Stimulated activated CD4-positive, alpha-beta T cell treated with anti-CD3 and anti-CD28 coated beads, Interleukin-4, amount 100 ng/mL, for 1 hour (primary cell): ENCODE measurements at places on chromosomes 16 and 17.
A peak's percentile ranks its signal among the peaks of the same experiment; 100 is the strongest.

DNA sequence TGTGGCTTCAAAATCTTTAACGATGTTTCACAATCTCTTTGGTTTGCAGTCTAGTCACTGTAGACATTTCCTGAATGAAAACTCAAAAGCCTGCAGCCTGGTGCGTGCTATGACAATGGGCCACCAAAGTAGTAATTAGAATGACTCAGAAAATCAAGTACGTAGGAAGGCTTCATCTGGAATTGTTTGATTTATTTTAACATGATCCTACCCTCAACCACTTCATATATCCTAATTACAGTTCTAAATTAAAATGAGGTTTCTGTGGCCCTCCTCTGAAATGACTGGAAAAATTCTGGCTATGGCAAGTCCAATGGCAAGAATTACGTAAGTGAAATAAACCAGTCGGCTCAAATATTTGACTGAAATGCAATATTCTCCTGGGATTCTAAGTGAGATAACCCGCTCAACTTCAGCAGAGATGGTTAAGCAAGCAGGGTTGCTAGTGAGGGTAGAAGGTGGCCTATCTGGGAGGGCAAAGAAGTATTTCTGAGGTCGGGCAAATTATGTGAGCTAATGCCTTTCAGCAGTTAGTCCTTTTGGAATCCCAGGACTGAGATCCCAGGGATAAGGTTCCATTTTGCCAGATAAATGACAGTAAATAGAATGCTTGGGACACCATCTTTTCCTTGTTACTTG, 145.6 kb upstream of the MYOCD start:
- DNase-seq, result no peak

GRCh38 chr16:89602273-89602951, 11.0 kb upstream of the DPEP1 start:
- DNase-seq, result peak; percentile 73

- DNase-seq, result peak; percentile 26
Measured at GRCh38 chr17:67995570-67996263, 552 bp downstream of the C17orf58 start.

- no peak for DNase-seq
Measured at GRCh38 chr17:79902146-79902791, 63.0 kb upstream of the CBX4 start.

GRCh38 chr16:23848958-23849357, 13.2 kb downstream of the PRKCB start:
- DNase-seq, result no peak

GRCh38 chr16:72921106-72921505, 126.8 kb downstream of the ZFHX3 start:
- no peak for DNase-seq

DNA sequence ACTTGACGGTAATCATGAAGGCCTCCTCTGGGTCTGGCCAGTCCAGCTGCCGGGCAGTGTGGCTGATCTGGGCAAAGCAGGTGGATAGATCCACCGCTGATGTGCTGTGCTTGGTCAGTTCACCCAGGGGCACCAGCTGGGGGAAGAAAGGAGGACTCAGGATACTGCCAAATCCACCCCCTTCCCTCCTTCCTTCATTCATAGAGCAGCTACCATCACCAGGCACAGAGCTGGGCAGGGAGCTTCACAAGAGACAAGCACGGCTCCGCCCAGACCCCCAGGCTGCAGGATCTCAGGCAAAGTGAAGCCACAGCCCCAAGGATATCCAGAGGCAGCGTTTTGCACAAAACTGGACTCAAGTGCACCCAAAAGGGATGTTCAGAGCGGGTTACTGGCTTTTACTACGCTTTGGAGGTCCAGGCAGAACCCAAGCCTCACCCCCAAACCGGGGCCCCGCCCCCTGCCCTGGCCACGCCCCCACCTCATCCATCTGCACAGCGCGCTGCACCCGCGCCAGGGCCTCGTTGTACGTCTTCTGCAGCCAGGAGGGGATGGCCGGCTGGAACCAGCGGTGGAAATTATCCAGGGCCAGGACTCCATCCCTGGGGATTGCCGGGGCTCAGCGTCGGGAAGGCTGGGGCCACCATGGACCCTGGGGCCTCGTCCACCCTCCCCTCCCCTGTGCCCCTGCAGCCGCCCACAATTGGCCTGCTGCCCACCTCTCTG, 9.1 kb downstream of the UNC13D start:
- DNase-seq, result no peak

DNA sequence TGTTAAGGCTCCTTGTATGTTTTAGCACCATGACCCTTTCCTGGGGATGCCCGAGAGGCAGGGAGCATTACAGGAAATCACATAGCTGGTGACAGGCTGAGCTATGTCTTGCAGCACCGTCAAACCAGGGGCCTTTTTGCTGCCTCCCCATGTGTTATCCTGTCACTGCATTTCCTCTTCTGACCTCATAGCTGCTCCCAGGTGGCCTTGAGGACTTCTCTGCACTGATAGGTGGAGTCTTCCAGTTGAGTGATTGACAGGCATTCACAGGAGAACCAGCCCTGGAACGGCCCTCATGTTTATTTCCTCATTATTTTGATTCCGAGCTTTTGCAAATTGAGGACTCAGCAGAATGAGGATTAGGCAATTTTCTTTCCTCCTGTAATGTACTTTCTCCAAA, 349.6 kb downstream of the HAPSTR1 start:
- DNase-seq, result no peak

DNA sequence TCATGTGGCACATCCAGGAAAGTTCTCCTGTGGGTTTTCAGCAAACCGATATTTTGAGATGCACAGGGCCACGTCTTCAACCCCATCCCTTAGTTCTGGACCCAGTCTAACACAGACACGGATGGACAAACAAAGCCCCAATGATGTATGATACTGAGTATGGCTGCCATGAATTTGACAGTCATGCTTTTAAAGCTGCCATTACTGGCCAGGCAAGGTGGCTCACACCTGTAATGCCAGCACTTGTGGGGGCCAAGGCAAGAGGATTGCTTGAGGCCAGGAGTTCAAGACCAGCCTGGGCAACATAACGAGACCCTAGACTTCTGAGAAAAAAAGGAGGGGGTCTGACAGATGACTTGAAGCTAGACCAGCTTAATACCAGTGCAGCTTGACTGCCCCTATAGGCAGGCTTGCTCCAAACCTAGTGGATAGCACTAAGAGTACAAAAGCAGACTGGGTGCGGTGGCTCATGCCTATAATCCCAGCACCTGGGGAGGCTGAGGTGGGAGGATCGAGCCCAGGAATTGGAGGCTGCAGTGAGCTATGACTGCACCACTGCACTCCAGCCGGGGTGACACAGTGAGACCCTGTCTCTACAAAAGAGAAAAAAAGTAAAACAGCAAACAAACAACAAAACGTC, 10.8 kb upstream of the ZNF629 start:
- no peak for DNase-seq
